ENCODE measurements at places on chromosomes 7 and 10. TPM values are rescaled to one million over a fixed set of nuclear protein-coding genes. Genes with fewer than 3 reads are reported as not detected.

DNA sequence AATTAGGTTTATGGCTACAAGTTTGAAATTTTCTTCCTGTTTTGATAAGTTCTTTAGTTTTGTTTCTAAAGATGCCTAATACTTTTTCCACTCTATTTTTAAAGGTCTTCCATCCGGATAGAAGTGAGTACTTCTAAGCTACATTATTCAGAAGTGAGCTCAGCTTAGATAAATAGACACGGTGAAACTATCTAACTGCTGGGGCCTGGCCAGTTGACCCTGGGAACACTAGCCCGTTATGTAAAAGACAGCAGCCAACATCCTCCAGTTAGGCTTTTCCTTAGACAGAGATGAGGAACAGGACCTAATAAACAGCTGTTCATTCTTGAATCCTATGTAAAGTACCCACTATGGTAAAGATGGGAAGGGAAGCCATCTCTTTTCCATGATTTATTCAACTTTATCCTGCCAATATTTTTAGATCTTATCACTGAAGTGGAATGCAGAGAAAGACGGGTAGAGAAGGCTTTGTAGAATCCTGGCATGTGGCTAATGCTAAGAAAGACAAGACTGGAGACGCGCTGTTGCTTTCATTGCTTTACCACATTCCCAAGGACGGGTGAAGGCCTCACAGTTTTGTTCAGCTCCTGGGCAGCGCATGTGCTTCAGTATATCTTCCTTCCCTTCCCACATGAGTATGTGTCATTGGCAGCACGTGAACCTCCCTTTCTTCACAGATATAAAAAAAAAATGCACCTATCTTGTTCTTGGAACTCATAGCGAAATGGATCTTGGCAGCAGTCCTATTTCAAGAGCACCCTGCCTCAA is 340.0 kb upstream of the MEOX2 start:
- no peak for DNase-seq

- no peak for DNase-seq
Measured at GRCh38 chr10:3010816-3011460, 56.4 kb upstream of the PFKP start.

GRCh38 chr10:6068006-6068405 is 5.8 kb upstream of the IL2RA start:
- no peak for DNase-seq

GRCh38 chr7:108322046-108322445 is 134.2 kb downstream of the NRCAM start:
- no peak for DNase-seq

DNA sequence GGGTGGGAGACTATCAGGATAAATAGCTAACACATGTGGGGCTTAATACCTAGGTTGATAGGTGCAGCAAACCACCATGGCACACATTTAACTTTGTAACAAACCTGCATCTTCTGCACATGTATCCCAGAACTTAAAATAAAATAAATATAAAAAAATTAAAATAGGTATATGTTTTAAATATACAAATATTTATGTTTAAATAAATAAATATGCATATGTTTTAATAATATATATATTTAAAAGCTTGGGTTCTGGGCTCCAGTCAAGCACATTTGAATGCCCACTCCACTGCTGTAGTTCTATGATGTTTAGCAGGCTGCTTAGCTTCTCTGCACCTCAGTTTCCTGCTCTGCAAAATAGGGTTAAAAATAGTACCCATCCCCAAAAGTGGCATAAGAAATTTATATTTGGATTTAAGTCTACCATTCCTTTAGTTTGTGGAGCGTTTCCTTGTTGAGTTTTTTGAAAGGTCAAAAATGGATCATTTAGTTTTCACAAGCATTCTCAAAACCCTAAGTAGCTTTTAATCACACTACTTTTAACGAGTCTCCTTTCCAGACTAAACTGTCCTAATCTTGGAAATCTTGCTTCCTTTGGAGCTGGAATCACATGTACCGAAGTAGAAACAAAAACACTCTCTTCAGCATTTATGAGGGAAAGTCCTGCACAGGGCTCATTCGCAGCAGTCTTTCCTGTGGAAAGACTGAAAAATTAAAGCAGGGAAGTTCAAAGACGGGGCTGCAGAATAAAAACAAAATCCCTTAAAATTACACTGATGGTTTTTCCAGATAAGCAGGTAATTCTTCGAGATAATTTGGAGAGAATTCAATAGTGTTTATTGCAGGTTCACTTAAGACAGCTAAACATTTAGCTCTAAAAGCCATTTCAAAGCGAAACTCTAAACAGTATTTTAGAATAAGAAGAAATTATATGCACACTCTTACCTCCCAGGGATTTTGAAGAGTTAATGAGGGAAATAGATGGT is 111.7 kb upstream of the LYZL1 start:
- DNase-seq, result no peak

- peak; percentile 72 for DNase-seq
Measured at GRCh38 chr10:101602761-101603398, 14.8 kb downstream of the DPCD start.

OR2A42 gene
- total RNA-seq, result not detected

GRCh38 chr10:77196614-77197013 is 441.0 kb downstream of the KCNMA1 start:
- no peak for DNase-seq

GRCh38 chr7:131424219-131424822 is 96.6 kb downstream of the MKLN1 start:
- DNase-seq, result no peak

- no peak for DNase-seq
Measured at GRCh38 chr7:127731431-127732080, 79.6 kb downstream of the SND1 start.

- DNase-seq, result no peak
Measured at GRCh38 chr10:37263304-37263703, 137.9 kb downstream of the ANKRD30A start.

DNA sequence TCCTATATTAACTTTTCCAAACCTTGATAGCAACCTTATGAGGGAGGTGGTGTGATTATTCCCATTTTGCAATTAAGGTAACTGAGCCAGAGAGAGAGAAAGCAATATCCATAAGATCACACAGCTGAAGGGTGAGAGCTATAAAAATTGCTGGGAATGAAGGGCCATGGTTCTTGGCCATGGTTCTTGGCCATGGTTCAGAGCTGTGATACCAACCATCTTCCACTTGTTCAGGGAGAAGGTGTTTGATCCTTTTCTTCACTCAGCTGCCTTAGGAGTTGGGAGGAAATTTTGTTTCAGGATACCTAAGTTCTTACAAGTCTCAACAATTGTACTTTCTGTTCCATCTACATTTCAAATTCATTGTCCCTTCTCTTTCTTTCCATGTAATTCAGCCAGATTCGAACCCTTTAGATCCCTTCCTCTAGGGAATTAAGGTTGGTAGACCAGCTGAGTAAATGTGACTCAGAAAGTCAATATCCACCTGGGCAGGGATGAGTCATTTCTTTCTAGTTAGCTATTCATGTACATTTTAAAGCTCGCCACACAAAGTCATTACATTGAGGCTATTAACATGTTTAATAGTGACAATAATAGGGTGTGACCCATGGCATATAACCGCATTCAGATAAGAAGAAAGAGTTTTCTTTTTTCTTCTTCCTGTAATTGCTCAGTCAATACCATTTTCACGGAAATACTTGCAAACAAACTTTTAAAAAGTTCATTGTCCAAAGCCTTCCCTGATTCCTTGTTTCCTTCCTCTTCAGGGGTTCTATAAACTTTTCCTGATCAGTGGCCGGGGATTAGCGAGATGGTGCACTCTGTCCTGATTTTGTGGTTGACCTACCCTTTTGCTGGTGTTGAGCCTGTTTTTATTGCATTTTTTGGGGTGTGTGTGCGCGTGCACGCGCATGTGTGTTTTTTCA is 143.4 kb downstream of the TCF7L2 start:
- no peak for DNase-seq

DNA sequence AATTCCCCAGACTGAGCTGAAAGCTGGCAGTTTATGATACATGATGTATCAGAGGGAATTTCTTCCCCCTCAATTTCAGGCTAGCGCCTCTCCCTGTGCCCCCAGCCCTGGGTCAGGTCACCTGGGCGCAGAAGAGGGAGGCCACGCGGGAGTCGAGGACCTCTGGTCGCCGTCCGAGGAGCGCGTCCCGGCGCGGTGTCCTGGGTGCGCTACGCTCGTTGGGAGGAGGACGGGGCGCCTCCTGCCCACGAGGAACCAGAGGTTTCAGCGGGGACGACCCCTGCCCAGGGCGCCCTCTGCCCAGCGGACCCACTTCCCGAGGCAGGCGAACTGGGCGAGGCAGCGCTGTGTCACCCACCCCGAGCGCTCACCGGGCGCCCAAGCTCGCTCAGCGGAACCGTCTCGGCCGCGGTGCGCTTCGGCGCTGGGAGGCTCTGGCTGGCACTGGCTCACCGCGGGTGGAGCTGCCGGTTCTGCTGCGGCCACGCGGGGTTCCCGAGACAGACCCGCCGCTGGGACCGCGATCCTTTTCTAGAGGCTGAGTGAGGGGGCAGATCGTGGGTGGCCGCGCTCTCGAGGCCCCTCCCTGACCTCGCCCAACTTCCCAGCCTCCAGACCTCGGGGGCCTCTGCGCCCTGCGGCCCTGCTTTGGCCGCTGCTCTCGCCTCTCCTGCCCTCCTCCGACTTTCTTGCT is at the start of gene FAM237B:
Gene FAM237B, minus strand, starts transcription at position 504 of the 694 bp plus-strand sequence. CDS start 1,556 bp downstream, outside the sequence.
- DNase-seq, result no peak

DNA sequence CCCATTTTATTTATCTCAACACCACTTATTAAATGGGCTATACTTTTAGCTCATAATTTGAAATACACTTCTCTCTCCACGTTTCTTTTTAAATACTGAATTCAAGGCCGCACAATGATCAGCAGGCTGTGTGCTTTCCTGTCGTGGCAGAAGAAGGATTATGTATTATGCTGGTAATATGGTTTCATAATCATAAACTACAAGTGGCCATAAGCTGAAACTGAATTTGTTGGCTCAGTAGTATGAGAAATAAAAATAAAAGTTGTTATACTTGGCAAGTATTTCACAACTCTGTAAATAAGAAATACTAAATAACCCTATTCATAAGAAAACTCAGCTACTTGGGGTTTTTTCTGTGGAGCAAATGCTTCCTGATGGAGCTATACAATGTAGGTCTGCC is 313.6 kb downstream of the DOCK4 start:
- no peak for DNase-seq

DNA sequence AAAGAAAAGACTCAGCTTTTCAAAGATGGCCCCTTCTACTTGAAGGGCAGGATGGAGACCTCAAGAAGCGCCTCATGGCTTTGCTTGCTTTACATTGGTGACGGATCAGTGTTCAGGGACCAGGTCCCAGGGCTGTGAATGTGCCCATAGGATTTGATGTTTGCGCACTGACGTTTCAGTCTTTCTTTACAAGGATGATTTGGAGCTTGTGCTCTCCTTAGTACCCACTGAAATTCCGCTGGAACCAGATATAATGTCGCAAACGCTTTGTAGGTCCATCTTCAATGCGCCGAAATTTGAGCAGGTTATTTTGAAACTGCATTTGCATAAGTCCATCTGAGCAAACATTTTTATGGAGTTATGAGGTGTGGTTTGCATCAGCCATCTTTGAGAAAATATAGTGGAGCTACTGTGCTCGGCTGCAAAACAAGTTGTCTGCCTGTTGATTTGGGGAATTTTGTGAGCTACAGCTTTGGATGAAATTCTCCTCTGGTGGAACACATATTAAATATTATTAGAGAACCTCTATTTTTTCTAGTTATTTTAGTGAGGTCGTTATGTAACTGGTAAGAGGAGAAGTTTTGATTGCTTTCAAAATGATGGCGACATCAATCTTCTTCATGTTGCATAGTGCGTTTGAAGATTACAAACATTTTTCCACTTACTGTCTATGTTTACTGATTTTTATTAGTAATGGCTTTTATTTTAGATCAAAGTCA is 2.4 kb downstream of the RBM20 start:
- DNase-seq, result no peak

- DNase-seq, result no peak
Measured at GRCh38 chr7:139103057-139103815, 6.3 kb downstream of the ZC3HAV1 start.

- DNase-seq, result no peak
Measured at GRCh38 chr7:64879086-64879730, 23.9 kb upstream of the ZNF273 start.

TRPV5 gene
- not detected for total RNA-seq

GPR37 gene
- not detected for total RNA-seq

DNA sequence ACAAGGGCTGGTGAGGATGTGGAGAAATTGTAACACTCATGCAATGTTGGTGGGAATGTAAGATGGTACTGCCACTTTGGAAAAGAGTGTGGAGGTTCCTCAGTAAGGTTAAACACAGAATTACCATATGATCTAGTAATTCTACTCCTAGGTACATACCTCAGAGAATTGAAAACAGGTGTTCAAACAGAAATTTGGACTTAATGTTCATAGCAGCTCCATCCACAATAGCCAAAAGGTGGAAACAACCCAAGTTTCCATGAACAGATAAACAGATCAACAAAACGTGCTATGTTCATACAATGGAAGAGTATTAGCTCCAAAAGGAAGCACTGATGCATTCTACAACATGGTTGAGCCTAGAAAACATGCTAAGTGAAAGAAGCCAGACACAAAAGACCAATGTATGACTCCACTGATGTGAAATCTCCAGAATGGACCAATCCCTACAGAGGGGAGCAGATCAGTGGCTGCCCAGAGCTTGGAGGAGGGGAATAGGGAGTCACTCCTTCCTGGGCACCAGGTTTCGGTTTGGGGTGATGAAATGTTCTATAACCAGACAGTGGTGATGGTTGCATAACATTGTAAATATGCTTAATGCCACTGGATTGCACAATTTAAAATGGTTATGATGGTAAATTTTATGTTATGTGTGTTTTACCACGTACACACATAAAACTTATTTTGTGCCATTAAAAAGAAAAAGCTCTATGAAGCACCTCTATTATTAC is 5.7 kb upstream of the WDR86 start:
- no peak for DNase-seq

DNA sequence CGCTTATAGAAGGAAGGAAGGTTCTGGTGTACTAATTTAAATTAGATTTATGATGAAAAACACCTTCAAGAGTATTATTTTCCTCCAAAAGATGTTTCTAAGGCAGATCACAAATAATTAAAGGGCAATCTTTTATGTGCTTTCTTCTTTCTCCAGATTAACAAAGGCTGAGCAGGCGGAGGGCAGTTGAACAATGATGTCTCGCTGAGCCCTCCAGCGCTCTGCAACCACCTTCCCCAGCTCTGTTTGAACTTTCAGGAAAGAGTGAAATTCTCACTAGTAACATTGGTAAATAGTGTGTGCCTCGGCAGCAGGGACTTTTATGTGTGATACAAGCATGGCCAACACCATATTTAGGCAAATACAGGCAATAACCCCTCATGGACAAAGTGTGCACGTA is 379.1 kb upstream of the MKI67 start:
- DNase-seq, result no peak

Measured in ascending aorta (tissue), 2 donors.